Activated naive CD4-positive, alpha-beta T cell treated with anti-CD3 and anti-CD28 coated beads, Interleukin-2, amount 10 ng/mL, durations not matched to agents 7 days and 5 days (primary cell): ENCODE measurements at places on chromosomes 1 and 21.

- no peak overlapping the region for H3K27ac ChIP-seq
- no peaks in the 10 kb centered on the region for H3K4me1 ChIP-seq
- H3K27me3 ChIP-seq: no peaks in the 10 kb centered on the region
- DNase-seq: no peak
- H3K4me3 ChIP-seq: no peak overlapping the region
Measured at GRCh38 chr1:76892675-76893074, 25.4 kb downstream of the ST6GALNAC5 start.

- no peak within 1 kb of the TSS for H3K4me3 ChIP-seq
- DNase-seq: no peak
- peaks cover 32% of the 10 kb centered on the region for H3K27me3 ChIP-seq
- H3K4me1 ChIP-seq: no peaks in the 10 kb centered on the region
- H3K36me3 ChIP-seq: no peaks in the 10 kb centered on the region
Measured at GRCh38 chr1:203085528-203086406, at the start of gene MYOG. Gene MYOG, minus strand, starts transcription at chr1:203086012. Its CDS starts 51 bp downstream, at chr1:203085961.

GRCh38 chr21:14543983-14544382 lies 2.1 kb downstream of the SAMSN1 start:
- H3K36me3 ChIP-seq: peaks cover 44% of the 10 kb centered on the region
- H3K27ac ChIP-seq: peak overlapping the region; percentile 86
- H3K4me3 ChIP-seq: peak overlapping the region; percentile 94
- no peak for DNase-seq
- no peaks in the 10 kb centered on the region for H3K27me3 ChIP-seq
- H3K4me1 ChIP-seq: peaks cover 69% of the 10 kb centered on the region

DNA sequence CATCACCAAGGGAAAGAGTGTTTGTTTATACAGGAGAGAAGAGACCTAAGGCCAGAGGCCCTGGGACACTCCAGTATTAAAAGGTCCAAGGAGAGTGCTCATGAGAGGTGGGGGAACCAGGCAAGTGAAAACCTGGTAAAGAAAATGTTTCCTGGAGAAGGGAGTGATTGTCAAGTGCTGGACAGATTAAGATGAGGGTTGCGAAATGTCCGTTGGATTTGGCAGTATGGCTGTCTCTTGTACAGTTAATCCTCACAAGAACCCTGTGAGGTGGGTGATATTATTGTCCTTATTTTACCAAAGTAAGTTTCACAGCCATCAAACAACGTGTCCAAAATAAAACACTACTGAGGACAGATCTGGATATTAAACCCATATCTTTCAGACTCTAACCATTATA lies 44.2 kb downstream of the RPAP2 start:
- no peak for DNase-seq
- peaks cover 27% of the 10 kb centered on the region for H3K36me3 ChIP-seq
- no peak overlapping the region for H3K4me3 ChIP-seq
- H3K27me3 ChIP-seq: no peaks in the 10 kb centered on the region
- H3K4me1 ChIP-seq: peaks cover 6% of the 10 kb centered on the region
- no peak overlapping the region for H3K27ac ChIP-seq

DNA sequence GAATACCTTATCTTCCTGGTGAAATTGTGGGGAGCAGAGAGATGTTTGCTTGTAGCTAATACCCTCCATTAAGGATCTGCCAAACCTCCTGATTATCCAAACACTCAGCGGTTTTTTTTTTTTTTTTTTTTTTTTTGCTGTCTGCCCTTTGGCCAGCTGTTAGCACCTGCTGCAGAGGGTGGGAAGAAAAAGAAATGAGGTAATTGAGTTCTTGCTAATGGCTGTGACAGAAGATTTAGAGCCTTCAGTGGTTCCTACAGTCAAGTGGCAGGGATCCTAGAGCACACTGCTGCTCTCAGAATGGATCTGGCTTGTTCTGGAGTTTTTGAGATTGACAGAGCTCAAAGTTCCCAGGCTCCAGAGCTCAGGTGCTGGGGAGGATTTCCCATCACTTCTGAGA lies 342.5 kb downstream of the DISC1 start:
- H3K27ac ChIP-seq: no peak overlapping the region
- H3K4me3 ChIP-seq: no peak overlapping the region
- no peaks in the 10 kb centered on the region for H3K27me3 ChIP-seq
- peaks cover 7% of the 10 kb centered on the region for H3K4me1 ChIP-seq
- no peak for DNase-seq
- H3K36me3 ChIP-seq: peaks cover 18% of the 10 kb centered on the region

GRCh38 chr1:229894532-229894931 lies 172.5 kb upstream of the GALNT2 start:
- peaks cover 32% of the 10 kb centered on the region for H3K27me3 ChIP-seq
- no peaks in the 10 kb centered on the region for H3K4me1 ChIP-seq
- DNase-seq: no peak
- no peak overlapping the region for H3K4me3 ChIP-seq
- no peaks in the 10 kb centered on the region for H3K36me3 ChIP-seq

DNA sequence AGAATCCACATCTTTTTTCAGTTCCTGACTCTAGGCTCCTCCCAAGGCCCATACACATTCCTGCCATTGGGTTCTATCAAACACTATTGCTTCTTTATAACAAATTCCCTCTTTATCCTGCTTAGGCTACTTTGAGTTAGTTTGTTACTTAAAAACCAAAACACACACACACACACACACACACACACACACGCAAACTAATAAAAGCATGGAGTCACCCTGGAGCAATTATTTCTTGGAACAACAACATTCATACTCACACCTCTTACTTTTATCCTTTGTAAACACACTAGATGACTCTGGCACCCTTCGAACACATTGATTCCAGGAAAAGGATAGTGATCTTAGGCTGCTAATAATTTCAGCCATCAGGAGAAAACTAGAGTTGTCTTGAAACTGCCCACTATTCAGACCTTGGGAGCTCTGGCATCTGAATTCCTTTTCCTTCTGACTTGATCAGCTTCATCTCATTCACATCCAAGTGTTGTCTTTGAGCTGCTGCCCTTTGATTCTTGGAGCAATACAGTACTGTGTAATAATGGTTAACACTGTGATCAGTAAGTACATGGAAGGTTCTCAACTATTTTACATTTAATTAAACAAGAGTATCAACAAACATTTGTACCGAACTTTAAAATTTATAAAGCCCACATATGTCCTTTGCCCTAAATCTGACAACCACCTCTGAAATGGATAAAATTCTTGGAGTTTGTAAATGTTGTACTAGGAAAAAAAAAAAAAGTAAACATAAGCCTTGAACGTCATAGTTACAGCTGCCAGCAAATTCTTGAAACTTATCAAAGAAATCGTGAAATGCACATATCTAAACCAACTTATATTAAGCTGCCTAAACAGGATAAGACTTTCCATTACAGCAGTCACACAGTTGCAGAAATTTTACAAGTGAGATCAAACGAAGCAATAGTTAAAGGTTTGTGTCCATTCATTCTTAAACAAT lies 2.8 kb upstream of the SEC22B start:
- H3K27ac ChIP-seq: no peak overlapping the region
- peaks cover 18% of the 10 kb centered on the region for H3K4me1 ChIP-seq
- no peak overlapping the region for H3K4me3 ChIP-seq
- no peak for DNase-seq
- H3K36me3 ChIP-seq: peaks cover 9% of the 10 kb centered on the region

GRCh38 chr1:221520250-221520649 lies 221.6 kb downstream of the DUSP10 start:
- no peak overlapping the region for H3K27ac ChIP-seq
- no peak overlapping the region for H3K4me3 ChIP-seq

DNA sequence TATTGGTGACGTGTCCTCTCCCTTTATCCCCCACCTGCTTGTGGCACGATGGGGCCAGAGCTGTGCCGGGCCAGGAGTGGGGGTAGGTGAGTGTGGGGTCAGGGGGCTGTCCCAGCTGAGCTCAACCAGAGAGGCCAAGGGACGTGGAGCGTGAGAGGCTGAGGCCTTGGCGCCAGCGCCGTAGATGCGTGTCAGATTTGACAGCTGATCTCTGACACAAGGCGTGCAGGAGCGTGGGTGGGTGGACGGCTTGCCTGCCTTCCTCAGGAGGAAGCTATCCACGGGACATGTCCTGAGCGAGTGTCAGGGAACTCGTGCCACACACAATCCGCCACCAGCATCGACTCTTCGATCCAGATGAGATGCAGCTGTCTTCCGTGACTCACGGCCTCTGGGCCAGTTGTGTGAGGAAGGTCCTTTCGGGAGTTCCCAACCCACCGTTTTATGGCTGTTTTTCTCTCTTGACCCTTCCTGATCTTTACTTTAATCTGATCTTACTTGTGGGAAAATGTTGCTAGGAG lies 56.7 kb downstream of the SPSB1 start:
- no peaks in the 10 kb centered on the region for H3K36me3 ChIP-seq

DNA sequence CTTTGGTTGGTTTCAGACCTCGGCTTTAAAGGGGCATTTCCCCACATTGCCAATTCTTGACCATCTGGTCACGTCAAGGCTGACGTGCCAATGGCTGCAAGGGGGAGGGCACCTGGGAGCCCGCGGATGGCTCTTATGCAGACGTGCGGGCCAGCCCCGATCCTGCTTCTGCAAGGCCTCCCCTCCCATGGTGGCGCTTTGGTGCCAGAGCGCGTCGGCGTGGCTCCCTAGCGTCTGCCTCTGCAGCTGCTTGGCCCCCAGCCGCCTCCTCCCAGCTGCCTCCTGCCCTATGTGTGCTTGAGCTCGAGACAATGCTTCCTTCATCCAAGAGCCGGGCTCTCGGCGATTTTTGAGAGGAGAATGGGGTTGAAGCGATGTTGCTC lies 29.1 kb downstream of the SKI start:
- H3K4me1 ChIP-seq: peaks cover 55% of the 10 kb centered on the region
- peak overlapping the region; percentile 6 for H3K4me3 ChIP-seq
- H3K27me3 ChIP-seq: no peaks in the 10 kb centered on the region
- peaks cover 57% of the 10 kb centered on the region for H3K36me3 ChIP-seq
- no peak for DNase-seq

DNA sequence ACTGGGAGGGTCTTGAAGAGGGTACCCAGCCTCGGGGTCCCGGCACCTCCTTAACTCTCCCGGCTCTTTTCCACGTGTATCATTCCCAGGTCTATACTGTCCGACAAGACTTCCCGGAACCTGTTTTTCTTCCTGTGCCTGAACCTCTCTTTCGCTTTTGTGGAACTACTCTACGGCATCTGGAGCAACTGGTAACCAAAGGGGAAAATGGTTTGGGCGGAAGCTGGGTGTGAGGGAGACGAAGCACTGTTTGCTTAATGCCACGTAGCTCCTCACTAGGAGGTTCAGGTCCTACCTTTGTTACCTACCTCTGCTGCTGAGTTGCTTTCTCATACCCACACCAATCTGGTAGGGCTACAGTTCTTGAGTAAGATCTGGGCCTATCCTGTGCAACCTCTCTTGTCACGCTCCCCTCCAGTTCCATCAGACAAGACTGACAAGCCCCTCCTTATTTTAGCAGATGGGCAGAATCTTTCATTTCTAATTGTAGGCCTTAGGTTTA lies 642 bp downstream of the SLC30A7 start:
- peak overlapping the region; percentile 100 for H3K4me3 ChIP-seq
- H3K36me3 ChIP-seq: peaks cover 47% of the 10 kb centered on the region
- peaks cover 4% of the 10 kb centered on the region for H3K27me3 ChIP-seq

- H3K4me1 ChIP-seq: peaks cover 16% of the 10 kb centered on the region
- H3K27me3 ChIP-seq: no peaks in the 10 kb centered on the region
- no peak for DNase-seq
- H3K27ac ChIP-seq: no peak overlapping the region
Measured at GRCh38 chr1:185632659-185633423, 101.3 kb upstream of the HMCN1 start.

- H3K4me1 ChIP-seq: no peaks in the 10 kb centered on the region
- H3K36me3 ChIP-seq: no peaks in the 10 kb centered on the region
- H3K27ac ChIP-seq: no peak overlapping the region
Measured at GRCh38 chr1:90798883-90799282, 81.8 kb upstream of the BARHL2 start.

GRCh38 chr1:192311281-192311680 lies 5.5 kb upstream of the RGS21 start:
- no peak overlapping the region for H3K4me3 ChIP-seq
- no peak for DNase-seq
- no peaks in the 10 kb centered on the region for H3K4me1 ChIP-seq
- H3K27me3 ChIP-seq: no peaks in the 10 kb centered on the region
- H3K27ac ChIP-seq: no peak overlapping the region

DNA sequence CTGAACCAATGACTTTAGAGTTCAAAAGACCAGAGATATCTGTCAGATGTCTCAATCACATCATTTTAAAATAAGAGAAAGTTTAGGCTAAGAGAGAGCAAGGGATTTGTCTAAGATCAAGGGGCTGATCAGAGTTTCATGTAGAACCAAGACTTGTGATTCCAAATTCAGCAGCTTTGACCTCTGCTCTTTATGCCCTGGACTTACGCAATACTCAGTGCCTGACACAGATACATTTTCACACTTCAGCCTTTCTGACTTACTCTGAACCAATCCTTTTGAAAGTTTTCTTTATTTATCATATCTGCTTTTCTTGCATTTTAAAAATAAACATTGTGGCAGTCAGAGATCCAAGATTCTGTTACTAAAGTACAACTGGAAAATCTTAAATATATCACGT lies 428.0 kb downstream of the PLPP3 start:
- H3K27ac ChIP-seq: no peak overlapping the region
- H3K4me3 ChIP-seq: no peak overlapping the region
- no peak for DNase-seq
- no peaks in the 10 kb centered on the region for H3K4me1 ChIP-seq
- H3K36me3 ChIP-seq: no peaks in the 10 kb centered on the region

DNA sequence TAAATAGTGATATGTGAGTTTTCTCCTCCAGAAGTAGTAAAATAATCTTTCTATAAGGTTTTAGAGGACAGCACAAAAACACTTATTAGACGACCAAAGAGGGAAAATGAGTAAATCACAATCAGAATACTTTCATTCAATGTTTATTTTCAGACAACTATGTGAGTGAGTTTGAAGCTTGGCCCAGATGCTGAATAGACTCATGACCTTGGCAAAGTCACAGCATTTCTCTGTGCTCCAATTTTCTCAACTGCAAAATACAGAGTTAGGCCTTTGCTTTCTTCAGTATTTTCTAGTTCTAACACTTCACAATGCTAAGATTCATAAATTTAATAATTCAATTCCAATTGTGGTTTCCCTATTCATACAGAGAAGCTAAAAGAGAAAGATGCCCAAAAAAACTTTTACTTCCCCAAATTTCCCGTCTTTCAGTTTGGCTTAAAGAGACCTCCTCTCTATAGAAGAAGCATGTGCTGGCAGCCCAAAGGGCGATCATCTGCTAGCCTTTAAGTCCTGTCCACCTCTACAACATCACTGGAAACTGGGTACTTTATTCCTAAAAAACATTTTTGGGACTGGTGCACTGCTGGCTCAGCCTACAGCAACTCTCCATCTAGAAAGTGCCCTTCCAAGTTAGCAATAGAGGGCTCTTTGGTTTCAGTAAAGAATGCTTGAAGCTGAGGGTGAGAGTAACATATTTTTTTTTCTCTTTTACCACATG lies 116.8 kb upstream of the GORAB start:
- H3K27ac ChIP-seq: no peak overlapping the region
- no peaks in the 10 kb centered on the region for H3K4me1 ChIP-seq
- DNase-seq: no peak
- H3K27me3 ChIP-seq: no peaks in the 10 kb centered on the region

- H3K36me3 ChIP-seq: no peaks in the 10 kb centered on the region
- no peak overlapping the region for H3K27ac ChIP-seq
- H3K4me1 ChIP-seq: no peaks in the 10 kb centered on the region
- DNase-seq: no peak
Measured at GRCh38 chr1:8059161-8059622, 33.1 kb upstream of the ERRFI1 start.

- H3K4me3 ChIP-seq: no peak overlapping the region
- DNase-seq: peak; percentile 57
- H3K4me1 ChIP-seq: peaks cover 18% of the 10 kb centered on the region
- peaks cover 36% of the 10 kb centered on the region for H3K36me3 ChIP-seq
Measured at GRCh38 chr1:149962039-149962647, 25.5 kb upstream of the MTMR11 start.

- H3K4me3 ChIP-seq: no peak overlapping the region
- H3K27me3 ChIP-seq: no peaks in the 10 kb centered on the region
- H3K27ac ChIP-seq: no peak overlapping the region
- H3K4me1 ChIP-seq: peaks cover 3% of the 10 kb centered on the region
Measured at GRCh38 chr1:167345386-167345733, 124.7 kb downstream of the POU2F1 start.
